PC-3 (cell line): ENCODE measurements at places on chromosomes 12 and 14. TPM values are rescaled to one million over a fixed set of nuclear protein-coding genes. Genes with fewer than 3 reads are reported as not detected.

The PTHLH gene
- total RNA-seq, result 383 and 414 TPM in 2 replicates

The ULK1 gene
- total RNA-seq, result 15.7 and 29.5 TPM in 2 replicates

The SMIM41 gene
- not detected in 2 replicates for total RNA-seq

The RFX4 gene
- total RNA-seq, result not detected in 2 replicates

The SRRM4 gene
- total RNA-seq, result under 0.01 TPM in 1 of 2 replicates, not detected in the other

The RIPK3 gene
- total RNA-seq, result not detected in 2 replicates

The LRTM2 gene
- not detected in 2 replicates for total RNA-seq

The DBX2 gene
- total RNA-seq, result not detected in 2 replicates

The NKX2-8 gene
- total RNA-seq, result not detected in 2 replicates

DNA sequence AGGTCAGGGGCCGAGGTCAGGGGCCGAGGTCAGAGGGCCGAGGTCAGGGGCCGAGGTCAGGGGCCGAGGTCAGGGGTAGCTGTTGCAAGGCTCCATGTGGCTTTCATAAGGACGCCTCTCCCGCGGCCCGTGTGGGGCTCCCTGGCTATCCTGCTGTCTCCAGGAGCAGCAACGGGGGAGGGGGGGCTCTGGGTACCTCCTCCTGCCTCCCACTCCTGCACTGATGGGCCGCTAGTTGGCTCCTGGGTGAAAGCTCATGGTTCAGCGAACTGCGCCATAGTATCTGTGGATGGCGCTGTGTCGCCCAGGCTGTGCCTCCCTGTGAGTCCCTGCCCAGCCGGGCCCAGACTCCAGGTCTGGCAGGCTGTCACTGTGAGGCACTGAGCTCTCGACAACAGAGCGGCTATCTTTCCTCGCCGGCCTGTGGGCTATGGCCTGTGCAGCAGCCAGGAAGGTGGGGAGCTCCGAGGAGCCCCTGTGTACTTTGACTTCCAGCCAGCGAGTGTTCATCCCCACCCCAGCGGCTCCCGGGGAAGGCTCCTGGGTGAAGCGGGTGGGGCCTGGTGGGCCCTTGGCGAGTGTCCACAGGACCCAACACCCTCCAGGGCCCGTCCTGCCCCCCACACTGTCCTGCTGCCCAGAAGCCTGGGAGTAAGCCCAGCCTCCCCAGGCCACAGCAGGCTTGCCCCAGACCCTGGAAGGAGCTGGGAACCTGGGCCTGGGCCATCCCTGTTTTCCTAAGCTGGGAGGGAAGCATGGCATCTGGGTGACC is 8.1 kb downstream of the RFLNA start:
- DNase-seq, result no peak

GRCh38 chr14:93054006-93054405 is 61.7 kb downstream of the ITPK1 start:
- no peak for DNase-seq

DNA sequence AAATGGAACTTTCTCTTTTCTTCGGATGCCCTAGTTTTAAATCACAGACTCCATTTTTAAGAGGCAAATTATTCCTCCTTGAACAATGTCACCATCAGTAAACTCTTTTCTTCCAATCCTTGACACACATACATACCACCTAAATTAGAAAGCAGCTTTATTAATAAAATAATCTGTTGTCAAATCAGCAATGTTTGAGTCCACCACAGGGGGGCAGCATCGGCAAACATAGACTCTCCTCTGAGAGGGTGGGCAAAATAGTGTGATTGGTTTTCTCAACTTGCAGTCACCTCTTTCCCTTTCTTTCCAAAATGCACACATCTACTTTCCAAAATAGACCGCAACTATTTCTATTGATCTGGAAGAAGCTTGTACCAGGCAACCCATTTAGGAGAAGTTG is 438.4 kb upstream of the OR4E1 start:
- DNase-seq, result peak; percentile 33

DNA sequence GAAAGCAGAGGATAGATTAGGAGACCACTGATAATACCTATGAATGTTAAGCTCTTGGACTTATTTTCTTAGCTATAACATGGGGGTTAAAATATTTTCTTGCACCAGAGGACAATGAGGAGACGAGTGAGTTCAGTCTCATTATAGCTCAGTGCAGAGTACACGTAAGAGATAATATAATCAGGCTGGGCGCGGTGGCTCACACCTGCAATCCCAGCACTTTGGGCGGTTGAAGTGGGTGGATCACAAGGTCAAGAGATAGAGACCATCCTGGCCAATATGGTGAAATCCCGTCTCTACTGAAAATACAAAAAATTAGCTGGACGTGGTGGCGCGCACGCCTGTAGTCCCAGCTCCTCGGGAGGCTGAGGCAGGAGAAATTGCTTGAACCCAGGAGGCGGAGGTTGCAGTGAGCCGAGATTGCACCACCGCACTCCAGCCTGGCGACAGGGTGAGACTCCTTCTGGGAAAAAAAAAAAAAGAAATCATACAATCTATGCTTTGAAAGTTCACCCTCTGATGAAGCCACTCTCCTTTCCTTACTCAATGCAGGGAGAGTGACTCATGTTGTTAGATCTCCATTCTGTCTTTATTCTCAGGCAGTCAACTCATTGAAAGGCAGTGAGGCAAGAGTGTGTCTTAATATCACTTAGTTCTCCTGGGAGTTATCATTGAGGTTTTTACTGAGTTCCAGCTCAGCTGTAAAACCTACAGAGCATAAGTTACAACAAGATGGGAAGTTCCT is 134.2 kb downstream of the SYNE2 start:
- peak; percentile 19 for DNase-seq

GRCh38 chr14:34044666-34045306 is 93.9 kb upstream of the EGLN3 start:
- no peak for DNase-seq

DNA sequence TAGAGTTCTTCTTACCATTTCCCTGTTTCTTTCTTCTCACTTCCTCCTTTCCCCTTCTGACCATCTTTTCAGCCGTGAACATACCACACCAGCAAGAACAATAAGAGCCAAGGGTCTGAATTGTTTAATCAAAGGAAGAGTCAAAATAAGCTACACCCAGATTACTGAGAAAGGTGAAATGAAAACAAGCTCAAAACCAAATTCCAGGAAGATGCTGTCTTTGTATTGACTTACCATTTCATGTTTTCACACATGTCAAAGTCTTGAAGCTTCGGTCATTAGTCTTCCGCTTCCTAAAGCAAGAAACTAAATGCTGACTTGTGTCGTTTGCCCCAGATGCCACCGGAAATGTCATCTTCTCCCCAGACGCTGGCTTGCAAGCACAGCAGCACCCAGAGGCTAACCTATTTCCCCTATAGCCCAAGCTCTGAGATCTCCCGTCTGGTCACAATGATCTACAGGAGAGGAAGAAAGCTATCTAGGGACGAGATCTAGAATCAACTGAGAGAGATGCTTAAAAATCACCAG is 136.5 kb upstream of the AMIGO2 start:
- no peak for DNase-seq

DNA sequence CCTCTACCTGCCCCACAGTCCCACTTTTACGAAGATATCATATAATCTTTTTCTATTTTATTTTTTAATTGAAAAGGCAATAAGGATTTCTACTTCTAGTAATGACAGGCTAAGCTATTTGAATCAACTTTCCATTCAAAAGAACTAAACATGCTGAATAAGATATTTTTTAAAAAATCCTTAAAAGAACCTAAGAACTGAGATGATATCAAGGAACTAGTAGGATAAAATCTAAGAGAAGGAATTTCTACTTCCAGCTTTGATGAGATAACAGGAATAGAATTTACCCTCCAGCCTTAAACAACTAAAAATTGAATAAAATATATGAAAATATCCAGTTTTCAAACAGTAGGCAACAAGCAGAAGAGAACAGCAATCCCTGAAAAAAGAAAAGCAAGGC is 69.0 kb downstream of the TMEM116 start:
- no peak for DNase-seq

DNA sequence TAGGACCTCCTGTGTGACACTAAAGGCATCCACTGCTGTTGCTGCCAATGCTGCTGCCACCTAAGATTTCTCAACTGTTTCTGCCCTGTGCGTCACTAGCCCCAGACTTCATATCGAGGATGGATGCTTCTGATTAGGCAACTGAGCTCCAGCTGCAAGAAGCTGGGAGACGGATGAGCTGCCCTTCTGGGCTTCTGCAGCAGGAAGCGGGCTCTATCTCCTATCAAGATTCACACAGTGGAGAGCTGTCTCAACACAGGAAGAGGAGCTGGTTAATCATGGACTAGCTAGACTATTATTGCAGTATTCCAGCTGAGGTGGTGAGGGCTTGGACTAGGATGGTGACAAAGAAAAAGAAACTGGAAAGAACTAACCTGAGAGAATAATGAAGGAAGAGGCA is 59.2 kb upstream of the PELI2 start:
- DNase-seq, result no peak

DNA sequence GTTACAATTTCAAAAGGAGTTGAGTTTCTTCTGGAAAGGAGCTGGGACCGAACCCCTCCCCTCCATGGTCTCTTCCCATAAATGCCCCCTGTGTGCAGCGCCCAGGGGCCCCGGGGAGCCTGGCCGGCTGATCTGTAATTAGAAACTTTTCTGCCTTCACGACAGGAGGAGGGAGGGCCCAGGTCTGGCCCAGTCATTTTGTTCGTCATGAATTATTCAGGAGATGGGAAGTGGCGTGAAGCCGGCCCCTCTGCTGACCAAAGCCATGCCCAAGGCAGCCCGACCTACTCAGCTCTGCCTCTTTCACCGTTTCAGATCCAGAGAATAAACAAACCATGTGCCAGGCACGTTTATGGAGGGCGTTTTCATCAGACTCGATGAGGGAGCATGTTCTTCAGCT is 33.3 kb upstream of the MSI1 start:
- no peak for DNase-seq

DNA sequence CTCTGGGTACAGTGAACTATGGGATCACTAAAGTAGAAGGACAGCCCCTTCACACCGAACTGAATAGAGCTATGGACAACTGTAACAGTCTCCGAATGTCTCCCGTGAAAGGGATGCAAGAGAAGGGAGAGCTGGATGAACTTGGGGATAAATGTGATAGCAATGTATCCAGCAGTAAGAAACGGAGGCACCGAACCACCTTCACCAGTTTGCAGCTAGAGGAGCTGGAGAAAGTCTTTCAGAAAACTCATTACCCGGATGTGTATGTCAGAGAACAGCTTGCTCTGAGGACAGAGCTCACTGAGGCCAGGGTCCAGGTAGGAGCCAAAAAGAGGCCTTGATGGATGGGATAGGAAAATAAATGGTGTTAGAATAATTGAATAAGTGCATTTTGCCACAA is 3.5 kb downstream of the ALX1 start:
- DNase-seq, result no peak

DNA sequence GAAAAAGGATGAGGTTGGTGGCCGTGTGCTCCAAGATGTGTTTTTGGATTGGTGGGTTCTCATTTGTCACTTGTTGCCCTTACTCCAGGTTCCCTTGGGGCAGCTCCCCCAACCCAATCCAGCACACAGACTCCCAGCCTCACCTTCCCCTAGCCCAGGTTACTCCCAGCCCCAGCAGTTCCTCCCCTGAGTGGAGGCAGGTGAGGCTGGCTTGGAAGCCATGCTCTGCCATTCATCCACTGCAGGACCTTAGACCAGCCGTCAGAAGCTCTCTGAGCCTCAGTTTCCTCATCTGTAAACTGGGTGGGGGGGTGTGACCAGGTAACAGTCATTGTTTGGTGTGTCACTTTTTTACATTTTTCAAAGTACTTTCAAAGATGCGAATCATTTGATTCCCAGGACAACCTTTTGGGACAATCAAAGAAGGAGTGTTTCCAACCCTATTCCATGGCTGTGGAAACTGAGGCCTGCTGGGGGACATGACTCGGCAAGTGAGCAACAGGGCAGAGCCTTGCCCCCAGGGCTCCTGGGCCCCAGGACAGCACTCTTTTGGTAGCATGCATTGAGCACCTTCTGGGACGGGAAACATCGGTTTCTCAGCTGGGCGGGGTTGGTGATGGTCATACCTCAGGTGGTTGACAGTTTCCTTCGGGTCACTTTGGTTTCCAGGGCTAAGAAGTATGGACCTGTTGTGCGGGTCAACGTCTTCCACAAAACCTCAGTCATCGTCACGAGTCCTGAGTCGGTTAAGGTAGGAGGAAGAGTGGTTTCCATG is 7.2 kb downstream of the CYP46A1 start:
- no peak for DNase-seq

GRCh38 chr12:121423682-121424623 is 24.0 kb downstream of the RNF34 start:
- DNase-seq, result no peak

DNA sequence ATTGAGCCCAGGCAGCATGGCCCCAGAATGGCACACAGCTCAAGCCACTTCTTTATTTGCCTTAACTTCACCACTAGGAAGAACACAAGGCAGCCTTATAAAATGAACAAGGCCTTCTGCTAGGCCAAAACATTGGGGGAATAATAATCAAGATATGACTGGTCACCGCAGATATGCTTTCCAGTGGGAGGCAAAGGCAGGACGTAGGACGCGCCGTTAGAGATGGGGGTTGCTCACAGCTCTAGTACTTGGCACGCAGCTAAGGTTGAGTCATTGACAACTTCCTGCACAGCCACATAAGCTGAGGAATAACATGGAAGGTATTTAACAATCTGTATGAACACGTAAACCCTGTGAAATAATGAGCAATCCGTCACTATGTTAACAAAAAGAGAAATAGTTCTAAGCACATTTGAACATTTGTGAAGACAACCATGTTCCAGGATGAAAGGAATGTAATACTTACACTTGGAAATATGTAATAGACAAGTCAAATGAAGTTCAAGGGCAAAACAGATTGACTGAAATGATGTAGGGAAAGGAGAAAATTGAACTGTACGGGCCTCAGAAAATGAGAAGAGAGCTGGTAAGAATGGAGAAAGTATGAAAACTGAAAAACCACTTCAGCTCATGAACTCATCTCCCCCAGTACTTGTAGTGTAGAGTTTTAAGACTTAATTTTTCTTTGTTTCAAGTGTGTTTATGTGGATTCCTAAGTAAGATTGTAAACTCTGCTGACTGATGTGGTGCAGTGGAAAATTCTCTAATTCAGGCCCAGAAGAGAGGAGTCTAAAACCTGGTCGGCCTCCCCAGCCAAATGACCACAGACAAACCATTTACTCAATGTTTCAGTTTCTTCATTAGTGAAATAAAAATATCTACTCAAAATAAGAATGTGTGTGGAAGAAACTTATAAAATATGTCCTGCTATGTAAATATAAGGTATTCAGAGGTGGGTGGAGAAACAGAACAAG is 59.3 kb upstream of the CCDC91 start:
- DNase-seq, result peak; percentile 98

DNA sequence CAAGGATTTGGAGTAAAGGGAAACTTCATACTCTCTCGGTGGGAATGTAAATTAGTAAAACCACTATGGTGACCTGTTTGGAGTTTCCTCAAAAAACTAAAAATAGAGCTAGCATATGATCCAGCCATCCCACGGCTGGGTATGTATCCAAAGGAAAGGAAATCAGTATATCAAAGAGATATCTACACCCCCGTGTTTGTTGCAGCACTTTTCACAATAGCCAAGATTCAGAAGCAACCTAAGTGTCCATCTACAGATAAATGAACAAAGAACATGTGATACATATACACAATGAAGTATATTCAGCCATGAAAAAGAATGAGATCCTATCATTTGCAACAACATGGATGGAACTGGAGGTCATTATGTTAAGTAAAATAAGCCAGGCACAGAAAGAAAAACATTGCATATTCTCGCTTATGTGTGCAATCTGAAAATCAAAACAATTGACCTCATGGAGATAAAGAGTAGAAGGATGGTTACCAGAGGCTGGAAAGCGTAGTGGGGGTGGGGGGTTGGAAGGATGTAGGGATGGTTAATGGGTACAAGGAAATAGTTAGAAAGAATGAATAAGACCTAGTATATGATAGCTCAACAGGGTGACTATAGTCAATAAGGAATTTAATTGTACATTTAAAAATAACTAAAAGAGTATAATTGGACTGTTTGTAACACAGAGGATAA is 468.0 kb downstream of the BCAT1 start:
- DNase-seq, result no peak
